ENCODE measurements at places on chromosomes 6 and 20. TPM values are rescaled to one million over a fixed set of nuclear protein-coding genes. Genes with fewer than 3 reads are reported as not detected.

- DNase-seq: no peak
- H3K4me1 ChIP-seq: no peaks in the 10 kb centered on the region
- no peaks in the 10 kb centered on the region for H3K27me3 ChIP-seq
- H3K27ac ChIP-seq: no peak overlapping the region
- no peaks in the 10 kb centered on the region for H3K36me3 ChIP-seq
These were observed 453.1 kb upstream of the MARCKS start for GRCh38 chr6:113403966-113404595.

DNA sequence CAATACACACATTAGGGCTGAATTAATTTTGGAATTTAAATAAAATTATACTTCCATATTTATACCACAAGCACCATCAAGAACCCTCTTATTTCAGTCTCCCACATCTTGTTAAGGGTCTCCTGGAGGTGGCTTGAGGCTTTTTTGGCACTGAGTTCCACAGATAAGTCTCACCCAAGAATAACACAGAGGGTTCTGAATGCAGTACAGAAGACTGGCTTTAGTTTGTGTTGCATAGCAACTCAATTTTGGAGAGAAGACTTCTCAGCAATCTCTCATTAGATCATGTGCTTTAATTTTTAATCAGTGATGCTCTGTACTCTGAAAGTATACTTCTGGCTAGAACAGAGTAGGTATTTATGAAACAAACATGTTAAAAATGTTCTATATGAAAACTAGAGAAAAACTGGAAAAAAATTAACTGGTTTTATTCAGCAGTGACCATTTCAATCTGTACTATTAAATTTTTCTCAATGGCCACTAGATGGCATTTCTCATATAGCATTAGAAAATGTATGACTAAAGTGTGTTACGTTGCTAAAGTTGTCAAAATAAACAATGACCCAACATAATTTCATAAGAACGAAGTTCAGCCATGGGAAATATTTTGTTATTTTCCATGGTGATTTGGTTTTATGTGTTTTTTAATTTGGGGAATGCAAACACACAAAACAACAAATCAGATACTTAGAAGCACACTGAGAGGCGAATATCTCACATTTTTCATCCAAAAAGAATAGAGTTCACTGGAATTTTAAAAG, 32.7 kb upstream of the MAP7 start:
- no peaks in the 10 kb centered on the region for H3K4me1 ChIP-seq
- no peak overlapping the region for H3K4me3 ChIP-seq
- H3K36me3 ChIP-seq: peaks cover 8% of the 10 kb centered on the region
- no peak overlapping the region for H3K27ac ChIP-seq

SEMG1 gene
- not detected for total RNA-seq

IL17A gene
- total RNA-seq: not detected

- DNase-seq: no peak
- peak overlapping the region; percentile 86 for H3K4me3 ChIP-seq
- peaks cover 30% of the 10 kb centered on the region for H3K4me1 ChIP-seq
- H3K27ac ChIP-seq: peak overlapping the region; percentile 52
These were observed 1.1 kb downstream of the RNF144B start for GRCh38 chr6:18388271-18388670.

DNA sequence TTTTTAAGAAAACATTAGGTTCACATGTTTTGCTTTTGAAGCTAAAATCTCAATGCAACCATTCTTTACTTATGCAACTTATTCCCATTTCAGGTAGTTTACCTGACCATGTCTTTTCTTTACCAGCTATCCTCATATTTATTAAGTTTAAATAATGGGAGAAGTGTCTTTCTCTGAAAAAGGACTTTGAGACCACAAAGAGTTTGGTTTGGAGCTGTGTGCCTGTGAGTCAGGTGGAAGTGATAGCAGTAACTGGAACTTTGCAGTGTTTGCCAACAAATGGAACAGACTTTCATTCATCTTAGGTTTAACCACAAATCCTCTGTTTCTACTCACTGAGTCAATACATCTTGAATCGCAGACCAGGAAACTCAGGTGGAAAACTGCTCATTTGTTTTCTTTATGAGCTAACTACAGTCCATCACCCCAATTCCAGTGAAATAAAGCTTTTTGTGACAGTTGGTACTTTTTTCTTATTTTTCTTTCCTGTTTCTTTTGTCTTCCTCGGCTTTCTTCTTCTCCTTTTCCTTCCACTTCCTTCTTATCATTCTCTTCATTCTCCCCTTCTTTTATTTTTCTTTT, 148.3 kb upstream of the RIN2 start:
- DNase-seq: no peak
- H3K36me3 ChIP-seq: no peaks in the 10 kb centered on the region
- H3K4me1 ChIP-seq: no peaks in the 10 kb centered on the region
- H3K27me3 ChIP-seq: peaks cover 15% of the 10 kb centered on the region

Data from activated naive CD8-positive, alpha-beta T cell treated with anti-CD3 and anti-CD28 coated beads for 36 hours (primary cell).